T-helper 2 cell treated with Interferon-gamma antibody and Interleukin-4, amounts not matched to agents 5 μg/mL and 100 μg/mL, for 36 hours (primary cell): ENCODE measurements at places on chromosomes 2 and 18.
A peak's percentile ranks its signal among the peaks of the same experiment; 100 is the strongest.

DNA sequence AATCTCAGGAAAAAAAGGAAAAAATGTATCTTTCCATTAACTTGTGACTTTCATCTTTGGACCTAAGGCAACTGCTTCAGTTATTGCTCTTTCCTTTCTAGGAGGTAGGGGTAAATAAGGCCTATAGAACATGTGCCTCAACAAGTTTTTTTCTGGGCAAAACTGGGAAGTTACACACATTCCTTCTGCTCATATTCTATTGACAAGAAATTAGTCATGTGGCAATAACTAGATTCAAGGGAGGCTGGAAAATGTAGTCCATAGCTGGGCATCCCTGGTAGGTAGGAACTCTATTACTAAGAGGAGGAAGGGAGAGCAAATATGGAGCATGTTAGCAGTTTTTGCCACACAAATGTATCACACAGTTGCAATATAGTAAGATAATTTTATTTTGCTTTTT lies 37.7 kb upstream of the NEMP2 start:
- DNase-seq: no peak

DNA sequence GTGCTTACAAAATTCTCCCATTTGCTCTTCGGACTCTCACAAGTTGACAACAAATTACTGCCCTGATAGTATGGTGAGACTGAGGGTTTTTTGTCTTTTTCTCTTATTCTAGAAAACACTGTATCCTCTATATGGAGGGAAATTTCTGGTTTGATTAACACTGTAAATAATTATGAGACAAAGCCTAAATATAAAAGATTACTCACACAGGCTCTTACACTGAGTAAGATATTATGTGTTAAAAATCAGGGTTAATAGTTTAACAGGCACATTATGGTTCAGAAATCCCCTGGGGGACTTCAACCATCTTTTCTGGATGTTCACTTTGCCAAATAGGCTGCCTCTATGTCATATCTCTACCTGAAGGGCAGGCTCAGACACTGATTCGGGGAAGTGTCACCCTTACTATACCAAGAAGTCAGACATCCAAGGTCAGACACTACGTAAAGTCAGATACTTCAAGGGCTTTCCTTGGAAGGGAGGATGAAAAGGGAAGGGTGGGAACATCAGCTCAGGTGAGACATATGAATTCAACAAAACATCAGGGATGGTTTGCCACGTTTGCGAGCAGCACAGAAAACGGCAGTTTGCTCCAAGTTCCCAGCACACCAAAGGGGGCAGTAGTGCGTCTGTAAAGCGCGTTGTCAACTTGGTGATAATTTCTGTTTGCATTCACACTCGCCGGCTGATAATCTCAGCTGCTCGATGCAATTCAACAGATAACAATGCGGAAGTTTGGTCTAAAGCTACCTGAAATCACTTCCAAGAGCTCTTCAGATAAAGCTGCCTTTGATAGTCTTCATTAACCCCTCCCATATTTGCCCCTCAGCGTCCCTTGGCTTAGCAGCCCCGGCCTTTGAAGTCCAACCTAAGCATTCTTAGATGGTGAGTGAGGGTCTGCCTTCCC lies 972 bp upstream of the RASGRP3 start:
- DNase-seq: peak; percentile 70

GRCh38 chr2:98548920-98549818 lies 59.1 kb downstream of the COA5 start:
- DNase-seq: no peak

DNA sequence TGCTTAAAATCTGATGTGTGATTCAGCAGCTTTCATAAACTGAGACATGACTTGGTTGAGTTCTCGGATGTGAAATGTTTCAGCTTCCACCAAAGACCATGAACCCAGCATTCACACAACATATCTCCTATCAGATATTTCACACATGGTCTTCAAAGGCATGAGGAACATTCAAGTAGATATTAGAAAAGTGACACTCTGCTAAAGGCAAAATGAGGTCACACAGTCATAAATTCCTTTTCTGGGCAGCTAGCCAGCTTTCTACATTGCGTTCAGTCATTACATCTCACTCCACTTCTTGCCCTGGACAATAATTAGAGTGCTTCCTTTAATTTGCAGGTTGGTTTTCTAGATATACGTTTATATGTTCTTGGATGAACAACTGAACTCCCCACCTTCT lies 96.7 kb downstream of the GAREM1 start:
- DNase-seq: no peak

DNA sequence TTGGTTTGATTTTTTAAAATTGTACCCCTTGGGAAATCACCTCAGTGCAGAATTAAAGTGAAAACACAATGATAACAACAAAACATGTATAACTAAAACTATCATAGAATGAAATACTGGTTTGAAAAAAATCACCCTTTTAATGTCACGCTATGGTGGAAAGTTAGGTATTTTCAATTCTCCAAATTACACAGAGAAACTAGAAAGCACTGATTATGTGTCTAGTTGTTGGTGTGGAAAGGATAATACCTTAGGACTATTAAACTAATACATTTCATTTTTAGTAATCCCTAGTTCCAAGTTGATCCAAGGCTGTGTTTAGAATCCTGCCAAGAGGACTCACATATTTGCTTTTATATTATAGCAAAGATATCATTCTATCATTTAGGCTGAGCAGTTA lies 71.2 kb downstream of the NUP35 start:
- no peak for DNase-seq

DNA sequence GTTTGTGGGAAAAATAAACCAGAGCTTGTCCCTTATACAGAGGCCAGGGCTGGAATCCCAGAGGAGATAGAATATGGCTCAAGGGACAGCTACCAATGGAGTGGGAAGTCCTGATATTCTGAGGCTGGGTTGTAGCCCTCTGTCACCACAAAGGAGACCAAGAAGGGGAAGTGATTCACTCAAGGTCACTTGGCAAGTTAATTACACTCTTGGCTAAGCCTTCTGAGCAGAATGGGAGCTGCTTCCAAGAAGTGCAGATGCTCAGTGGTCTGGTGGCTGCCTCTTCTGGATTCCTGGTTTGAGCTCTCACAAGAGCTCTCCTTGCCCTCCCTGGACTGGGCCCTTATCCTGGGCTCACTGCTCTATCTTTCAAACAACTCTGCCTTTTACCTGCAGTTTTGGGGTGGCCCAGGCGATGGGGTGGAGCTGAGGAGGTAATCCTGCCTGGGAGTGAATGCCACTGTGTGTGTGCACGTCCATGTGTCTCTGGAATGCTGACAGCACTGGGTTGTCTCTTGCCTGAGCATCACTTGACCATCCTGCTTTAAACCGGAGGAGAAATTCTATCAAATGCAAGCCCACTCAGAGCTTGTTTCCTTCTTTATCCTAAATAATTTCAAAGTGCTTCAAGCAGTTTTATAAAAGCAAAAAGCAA lies 168.2 kb downstream of the KCNS3 start:
- no peak for DNase-seq

DNA sequence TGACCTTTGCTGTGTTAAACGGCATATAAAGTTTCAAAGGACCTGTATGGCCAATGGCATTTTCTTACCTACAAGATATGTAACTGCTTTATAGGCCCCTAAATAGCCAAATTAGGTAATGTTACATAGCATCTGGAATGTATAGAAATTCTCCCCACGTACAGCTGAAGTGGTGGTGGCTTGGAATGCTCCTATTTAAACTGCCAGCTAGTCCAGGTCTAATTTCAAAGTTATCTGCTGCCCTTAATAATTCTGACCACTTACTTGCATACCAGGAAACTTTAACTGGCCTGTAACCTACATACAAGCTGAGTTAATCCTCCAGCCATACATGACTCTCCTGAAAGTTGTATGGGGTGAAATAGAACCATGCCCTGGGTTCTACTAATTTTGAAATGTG lies 1.3 kb downstream of the KIAA2012 start:
- no peak for DNase-seq

GRCh38 chr2:64650296-64650695 lies 3.4 kb downstream of the SERTAD2 start:
- DNase-seq: no peak

DNA sequence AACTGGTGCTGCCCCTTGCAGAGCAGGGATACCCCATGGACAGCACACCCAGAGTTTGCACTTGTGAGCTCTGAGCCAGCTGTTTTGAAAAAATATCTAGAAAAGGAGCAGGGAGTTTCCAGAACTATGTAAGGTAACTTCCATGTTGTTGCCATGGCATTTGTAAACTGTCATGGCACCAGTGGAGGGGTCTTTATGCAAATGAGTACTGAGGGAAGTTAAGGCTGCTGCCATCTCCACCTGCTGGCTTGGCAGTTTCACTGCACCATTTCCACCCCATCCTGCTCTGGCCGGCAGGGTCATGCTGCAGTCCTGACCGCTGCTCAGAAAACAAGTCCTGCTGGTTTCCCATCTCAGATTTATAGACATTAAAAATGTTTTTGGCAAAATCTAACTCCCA lies 52.3 kb upstream of the SNTG2 start:
- DNase-seq: no peak

DNA sequence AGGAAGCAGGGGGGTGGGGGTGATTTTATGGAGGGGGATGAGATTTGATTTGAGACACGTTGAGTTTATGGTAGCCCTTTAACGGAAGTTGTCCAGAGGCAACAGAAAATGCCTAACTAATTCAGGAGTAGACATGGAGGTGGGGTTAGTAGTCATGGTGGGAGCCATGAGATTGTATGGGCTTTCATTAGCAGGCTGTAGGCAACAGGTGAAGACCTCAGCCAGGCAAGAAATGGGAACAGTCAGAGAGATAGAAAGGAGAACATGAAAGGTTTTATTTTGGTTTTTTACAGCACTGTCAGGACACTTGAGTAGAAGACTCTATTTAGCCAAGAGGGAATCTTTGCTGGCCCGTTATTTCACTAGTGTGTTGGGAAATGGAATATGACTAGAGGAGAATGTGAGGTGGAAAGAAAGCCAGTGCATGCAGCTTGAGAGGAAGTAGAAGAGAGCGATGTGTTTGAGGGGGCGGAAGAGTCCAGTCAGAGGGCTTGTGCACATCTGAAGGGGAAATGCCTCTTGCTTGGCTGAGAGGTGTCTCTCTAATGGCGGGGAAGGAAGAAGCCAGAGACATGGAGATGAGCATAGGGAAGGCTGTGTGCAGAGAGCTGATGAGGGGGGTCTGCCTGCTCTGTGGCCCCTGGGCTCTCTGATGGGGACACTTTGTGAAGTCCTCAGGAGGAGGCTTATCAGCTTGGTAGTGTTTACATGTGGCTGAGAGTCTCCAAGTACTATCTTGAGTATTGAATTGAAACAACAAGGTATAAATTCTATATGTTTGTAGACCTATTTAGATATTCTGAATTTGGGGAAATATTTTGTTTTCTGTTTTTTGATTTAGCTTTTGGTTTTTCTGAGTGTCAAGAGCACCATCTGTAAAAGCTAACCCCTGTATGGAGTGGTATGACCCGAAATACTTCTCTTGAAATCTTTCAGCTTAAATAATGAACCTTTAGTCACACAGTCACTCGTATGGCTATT lies 66.9 kb upstream of the ITM2C start:
- peak; percentile 38 for DNase-seq

DNA sequence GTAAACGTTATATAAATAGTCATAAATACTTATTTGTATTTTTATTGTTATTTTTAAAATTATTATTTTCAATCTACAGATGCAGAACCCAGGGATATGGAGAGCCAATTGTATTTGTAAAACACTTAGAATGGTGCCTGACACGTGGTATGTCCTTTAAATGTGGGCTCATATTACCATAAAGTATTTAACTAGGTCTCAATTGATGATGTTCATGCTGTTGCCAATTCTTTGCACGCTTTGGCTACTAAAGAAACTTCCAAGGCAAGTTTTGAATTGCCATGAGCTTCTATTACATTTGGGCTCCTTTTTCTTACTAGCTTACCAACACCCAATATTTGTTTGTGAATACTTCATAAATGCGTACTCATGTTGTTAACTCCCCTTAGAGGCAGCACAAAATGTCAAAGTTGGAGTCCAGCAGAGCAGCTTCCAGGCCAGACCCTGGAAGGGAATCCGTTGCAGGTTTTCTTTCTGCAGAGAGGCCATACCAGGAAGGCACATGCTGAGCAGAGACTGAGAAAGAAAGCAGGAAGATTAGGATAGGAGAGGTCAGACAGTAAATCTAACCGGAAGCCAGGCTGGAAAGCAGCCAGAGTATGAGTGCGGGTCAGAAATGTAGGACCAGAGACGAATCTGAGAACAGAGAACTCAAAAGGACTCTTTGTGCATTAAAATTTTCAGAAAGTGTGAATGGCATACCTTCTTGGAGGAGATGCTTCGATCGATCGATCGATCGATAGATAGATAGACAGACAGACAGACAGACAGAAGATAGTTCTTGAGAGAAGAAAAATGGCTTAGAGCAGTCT lies 4.2 kb upstream of the NOSTRIN start:
- DNase-seq: no peak

GRCh38 chr2:109369671-109370191 lies 240.7 kb downstream of the SH3RF3 start:
- DNase-seq: no peak
